ENCODE measurements at places on chromosomes 3 and 15.

DNA sequence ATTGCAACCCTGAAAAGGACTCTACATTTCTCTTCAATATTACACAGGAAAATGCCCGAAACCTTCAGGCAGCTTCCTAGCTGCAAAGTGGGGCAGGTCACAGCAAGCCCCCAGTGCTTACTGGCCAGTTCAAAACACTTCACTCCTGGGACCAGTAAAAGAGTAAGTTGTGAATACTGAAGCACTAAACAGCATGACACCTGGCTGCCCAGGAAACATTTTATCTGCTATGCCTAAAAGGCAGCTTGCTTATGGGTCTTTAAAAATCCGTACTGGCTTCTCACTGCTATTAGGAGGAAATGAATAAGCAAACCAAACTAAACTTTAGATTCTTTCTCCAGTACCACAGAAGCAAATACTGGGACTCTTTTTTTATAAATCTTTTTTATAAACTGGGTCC lies 457.9 kb upstream of the ALCAM start:
- DNase-seq: no peak

DNA sequence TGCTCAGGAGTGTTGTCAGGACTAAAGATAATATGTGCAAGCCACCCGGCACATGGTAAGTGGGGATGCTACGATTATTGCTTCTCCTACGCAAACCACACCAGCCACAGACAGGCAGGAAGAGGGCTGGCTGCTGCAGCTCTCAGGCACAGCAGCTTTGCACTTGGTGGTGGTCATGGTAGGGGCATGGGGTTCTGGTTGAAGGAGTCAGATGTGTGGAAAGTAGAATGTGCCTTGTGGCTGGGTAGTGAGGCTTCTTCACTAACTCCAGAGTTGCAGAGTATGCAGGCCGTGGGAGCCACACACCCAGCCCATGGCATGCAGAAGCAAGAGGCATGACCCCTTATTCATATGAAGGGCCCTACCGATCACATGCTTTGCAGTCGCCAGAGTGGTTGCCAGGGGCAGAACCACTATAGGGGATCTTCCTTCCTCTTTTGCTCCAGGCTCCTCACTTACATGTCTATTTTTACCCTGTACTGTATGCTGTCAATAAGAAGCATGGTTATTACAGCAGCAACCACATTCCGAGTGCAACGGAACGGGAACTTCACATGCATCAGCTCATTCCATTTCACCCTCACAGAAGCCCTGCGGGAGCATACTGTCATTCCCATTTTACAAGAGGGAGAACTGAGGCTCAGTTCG lies 59.2 kb upstream of the HERC1 start:
- DNase-seq: no peak

DNA sequence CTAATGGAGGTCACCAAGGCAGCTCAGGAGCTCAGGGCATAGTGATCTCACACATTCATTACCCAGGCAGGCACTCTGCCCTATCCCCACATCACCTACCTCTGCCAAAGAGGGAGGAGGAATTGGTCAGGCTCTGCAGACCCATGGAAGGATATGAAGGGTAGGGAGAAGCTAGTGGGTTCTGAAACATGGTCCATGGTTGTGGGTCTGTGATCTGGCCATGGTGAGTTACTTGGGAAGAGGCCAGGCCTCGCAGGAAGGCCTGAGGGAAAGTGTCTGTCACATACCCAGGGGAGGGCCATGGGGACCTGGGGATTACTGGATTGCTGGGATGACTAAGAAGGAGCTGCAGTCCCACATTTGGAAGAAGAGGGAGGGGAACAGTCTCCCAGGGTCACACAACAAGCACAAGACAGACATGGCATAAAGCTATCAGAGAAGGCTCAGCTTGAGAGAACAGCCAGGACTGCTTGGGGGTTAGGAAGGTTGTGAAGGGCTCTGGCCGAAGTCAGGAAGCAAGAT lies 1.4 kb upstream of the PRSS50 start:
- DNase-seq: no peak

DNA sequence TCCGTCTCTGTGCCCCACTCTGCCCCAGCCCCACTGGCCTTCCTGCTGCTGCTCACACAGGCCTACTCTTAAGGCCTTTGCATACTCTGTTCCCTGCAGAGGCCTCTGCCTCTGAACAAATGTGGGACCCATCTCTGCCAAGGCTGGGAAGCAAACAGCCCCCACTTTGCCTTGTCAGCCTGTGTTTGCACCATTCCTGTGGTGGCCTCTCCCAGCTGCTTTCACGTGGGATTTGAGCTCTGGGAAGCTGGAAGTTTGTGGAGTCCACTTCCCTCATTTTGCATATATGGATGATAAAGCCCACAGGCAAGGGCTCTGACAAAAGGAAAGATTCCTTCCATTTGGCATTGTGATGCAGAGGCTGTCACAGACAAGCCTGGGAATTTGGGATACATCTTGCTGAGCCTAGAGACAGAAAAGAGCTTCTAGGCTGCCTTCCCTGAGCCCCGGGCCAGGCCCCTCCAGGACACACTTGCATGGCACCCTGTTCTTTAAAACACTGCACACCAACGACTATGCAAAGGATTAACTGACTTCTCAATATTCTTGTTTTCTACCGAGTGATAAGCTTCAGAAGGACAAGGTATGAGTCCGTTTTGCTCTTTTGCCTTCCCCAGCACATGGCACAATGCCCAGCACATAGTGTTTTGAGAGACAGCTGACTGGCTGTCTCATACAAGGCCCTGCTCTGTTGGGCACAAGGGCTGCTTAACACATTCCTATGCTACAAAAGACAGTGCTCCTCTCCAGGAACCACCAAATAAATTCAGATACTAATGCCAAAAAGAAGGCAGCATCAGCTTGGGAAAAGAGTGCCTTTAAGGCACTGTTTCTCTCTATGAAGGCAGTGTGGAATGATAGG lies 120.7 kb upstream of the TOPAZ1 start:
- no peak for DNase-seq

DNA sequence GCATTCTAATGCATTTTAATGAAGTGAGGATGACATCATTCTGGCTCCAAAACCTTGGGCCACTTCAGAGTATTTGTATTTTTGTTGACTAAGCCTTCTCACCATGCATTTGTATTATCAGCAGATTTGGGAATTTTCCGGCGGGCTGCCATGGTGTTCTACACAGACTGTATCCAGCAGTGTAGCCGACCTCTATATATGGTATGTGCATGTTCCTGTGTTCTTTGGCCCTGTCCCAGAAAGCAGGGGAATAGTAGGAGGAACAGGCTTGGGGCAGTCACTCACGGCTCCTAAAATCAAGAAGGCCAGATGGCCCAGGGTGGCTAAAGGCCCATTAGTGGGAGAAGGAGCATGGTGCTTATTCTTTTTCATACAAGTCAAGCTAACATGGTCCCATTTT lies 80.5 kb downstream of the USF3 start:
- no peak for DNase-seq

GRCh38 chr3:56855856-56856512 lies 54.2 kb upstream of the ARHGEF3 start:
- DNase-seq: peak; percentile 68

DNA sequence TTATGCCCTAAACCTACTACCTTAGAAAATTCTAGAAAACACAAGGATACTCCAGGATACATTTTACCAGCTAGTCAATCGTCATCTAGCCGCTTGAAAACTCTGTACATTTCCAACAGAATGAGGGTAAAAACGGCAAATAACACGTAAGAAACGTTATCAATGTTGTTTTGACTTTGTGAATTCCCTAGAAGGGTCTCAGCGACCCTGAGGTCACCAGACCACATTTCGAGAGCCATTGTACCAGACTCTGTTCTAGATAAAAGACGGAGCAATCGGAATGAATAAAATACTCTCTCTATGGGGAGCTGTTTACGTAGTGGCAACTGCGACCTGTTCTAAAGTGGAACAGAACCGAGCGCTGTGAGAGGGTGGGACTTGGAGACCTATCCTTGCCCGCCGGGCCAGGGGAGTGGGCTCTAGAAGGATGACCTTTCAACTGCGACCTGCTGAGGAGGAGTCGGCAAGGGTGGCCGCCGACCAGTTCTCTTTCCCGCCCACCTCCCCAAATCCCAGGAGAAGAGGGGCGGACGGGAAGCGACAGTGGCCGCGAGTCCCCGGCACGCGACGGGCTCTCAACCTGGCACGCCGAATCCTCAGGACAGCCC lies 778 bp upstream of the AP4E1 start:
- DNase-seq: peak; percentile 50

- no peak for DNase-seq
These were observed 98.3 kb downstream of the CMSS1 start for GRCh38 chr3:99915906-99916432.

DNA sequence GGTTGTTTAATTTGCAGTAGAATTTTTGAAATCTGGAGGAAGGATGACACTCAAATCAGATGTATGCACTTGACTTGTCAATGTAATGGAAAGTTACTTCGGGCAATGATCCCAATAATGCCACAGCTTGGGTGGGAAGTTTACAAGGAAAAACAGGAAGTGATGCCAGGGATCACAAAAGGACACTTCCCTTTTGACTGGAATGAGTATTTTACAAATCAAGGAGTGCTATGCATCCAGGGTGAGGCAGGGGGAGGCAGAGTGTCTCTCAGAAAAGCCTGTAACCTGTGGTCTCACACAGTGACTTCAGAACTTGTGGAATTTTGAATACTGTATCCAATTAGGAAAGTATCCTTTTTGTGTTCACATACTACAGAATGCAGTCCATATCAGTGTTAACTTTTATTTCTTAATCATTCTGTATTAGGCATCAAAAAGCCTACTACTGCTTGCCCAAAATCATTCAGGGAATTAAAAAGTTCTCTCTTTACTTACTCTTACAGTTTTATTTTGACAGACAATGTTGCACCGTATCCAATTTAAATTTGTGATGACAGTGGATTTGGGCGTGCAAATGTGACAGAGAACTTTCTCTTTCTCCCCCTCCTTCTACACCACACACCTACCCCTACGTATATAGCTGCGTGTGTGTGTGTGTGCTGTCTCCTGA lies 445.1 kb downstream of the MECOM start:
- DNase-seq: peak; percentile 70

DNA sequence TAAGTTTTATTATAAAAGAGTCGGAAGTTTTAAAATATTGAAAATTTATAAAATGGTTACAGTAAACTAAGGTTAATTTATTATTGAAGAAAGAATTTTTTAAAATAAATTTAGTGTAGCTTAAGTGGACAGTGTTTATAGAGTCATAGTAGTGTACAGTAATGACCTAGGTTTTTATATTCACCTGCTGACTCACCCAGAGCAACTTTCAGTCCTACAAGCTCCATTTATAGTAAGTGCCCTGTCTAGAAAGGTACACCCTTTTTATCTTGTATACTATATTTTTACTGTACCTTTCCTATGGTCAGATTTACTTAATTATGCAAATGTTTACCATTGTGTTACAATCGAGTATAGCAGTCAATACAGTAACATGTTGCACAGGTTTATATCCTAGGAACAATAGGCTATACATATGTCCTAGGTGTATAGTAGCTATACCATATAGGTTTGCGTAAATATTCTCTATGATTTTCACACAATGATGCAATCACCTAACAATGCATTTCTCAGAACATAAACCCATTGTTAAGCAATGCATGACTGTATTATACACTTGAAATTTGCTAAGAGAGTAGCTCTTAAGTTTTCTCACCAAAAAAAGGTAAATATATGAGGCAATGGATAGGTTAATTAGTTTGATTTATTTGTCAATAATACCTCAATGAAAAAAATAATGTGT lies 106.9 kb upstream of the CD96 start:
- no peak for DNase-seq

DNA sequence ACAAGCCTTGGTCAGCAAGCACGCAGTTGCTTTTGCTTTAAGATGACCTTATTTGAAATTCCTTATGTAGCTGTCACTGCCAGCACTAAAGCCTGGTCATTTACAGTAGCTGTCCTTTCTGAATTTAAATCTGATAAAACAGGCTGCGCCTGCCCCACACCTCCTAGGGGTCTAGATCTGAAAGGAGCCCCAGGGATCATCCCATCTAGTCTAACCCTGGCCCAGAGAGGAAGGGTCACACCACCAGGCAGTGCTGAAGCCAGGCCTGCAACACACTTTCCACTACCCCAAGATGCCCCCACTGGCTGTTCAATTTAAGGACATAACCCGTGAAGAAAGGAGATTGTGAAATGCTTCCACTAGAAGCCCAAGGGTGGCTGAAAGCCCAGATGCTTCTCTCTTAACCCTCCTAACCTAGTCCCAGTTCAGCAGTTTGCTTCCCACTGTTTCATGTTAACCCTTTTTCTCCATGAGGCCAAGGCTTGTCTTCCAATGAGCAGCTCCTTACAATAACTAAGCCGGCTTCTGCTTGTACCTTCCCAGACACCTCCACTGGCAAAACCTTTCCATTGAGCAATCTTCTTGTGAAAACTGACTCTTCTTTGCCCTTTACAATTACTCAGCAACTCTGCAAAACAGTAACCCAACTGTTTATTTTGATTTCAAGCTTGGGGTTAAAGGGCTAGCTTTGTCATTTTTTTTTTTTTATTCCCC lies 198.9 kb upstream of the LPP start:
- DNase-seq: no peak

DNA sequence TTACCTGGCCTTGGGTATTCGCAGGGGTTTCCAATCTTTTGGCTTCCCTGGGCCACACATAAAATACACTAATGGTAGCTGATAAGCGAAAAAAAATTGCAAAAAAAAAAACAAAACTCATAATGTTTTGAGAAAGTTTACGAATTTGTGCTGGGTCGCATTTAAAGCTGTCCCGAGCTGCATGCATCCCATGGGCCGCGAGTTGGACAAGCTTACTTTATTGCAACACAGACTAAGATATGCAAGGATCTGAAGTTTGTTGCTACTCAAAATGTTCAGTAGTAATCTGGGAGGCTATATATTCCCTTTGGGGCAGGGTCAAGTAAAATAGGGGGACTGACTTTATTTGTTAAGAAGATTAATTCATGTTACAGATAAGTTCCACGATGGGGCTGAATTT lies 247.9 kb downstream of the CD47 start:
- no peak for DNase-seq

DNA sequence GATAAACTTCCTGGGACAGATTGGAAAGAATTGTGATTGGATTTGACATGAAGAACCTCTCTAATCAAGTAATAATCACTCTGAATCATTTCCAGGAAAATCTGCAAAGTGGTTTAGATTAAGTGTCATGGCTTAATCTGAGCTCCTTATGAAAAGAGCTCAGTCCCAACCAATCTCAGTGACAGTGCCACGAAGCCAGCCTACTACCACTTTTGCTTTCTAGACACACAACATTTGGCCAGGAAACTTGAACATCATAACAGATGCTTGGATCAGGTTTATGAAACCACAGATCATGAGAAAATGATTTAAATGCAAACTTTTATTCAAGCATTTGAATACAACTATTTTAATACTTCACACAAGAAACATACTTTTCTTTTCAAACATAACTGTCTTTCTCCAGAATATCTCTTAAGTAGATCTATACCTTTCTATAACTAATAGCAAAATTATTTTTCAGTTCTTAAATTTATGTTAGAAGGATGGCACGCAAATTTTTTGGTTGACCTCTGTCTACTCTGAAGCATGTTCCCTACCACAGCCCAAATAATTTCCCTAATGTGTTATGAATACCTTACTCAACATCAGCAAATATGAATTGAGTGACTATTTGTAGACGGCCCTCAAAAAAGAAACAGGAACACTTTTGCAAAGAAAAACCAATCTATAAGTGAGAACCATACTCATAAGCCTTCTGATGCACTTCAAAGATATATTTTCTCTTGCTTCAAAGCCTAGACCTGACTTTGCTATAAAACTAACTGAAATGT lies 495.0 kb upstream of the ZNF385D start:
- DNase-seq: no peak
